ENCODE measurements at places on chromosomes 5 and 9. TPM values are rescaled to one million over a fixed set of nuclear protein-coding genes. Genes with fewer than 3 reads are reported as not detected.

Gene RASGEF1C
- total RNA-seq: 0.13 TPM

Gene MYO10
- total RNA-seq: 191 TPM

Gene PCA3
- total RNA-seq: 0.13 TPM

Gene SLC36A3
- total RNA-seq: not detected

Gene INSL4
- 0.13 TPM for total RNA-seq

Gene STKLD1
- 1.4 TPM for total RNA-seq

Gene CCDC192
- not detected for total RNA-seq

Gene SPINK7
- not detected for total RNA-seq

Gene PCDHGC5
- 0.19 TPM for total RNA-seq

Gene SPINK1
- 12.1 TPM for total RNA-seq

Gene TEX48
- total RNA-seq: not detected

Gene CCNJL
- total RNA-seq: 3.2 TPM

Gene IFNK
- not detected for total RNA-seq

Gene TNFSF15
- not detected for total RNA-seq

Gene COL23A1
- total RNA-seq: not detected

Gene IL4
- not detected for total RNA-seq

Gene TOR4A
- 0.03 TPM for total RNA-seq

Gene GPR150
- total RNA-seq: not detected

Gene LCP2
- 0.26 TPM for total RNA-seq

Gene PKD2L2
- total RNA-seq: 0.11 TPM

GRCh38 chr9:123686131-123686828, 243.6 kb downstream of the DENND1A start:
- peak; percentile 27 for DNase-seq

- DNase-seq: no peak
These were observed 1338.6 kb upstream of the ACO1 start for GRCh38 chr9:31045810-31046209.

- peak; percentile 94 for DNase-seq
These were observed 33.4 kb downstream of the C9orf85 start for GRCh38 chr9:71944754-71945375.

- DNase-seq: no peak
These were observed 56.1 kb upstream of the PHYKPL start for GRCh38 chr5:178288401-178289368.

DNA sequence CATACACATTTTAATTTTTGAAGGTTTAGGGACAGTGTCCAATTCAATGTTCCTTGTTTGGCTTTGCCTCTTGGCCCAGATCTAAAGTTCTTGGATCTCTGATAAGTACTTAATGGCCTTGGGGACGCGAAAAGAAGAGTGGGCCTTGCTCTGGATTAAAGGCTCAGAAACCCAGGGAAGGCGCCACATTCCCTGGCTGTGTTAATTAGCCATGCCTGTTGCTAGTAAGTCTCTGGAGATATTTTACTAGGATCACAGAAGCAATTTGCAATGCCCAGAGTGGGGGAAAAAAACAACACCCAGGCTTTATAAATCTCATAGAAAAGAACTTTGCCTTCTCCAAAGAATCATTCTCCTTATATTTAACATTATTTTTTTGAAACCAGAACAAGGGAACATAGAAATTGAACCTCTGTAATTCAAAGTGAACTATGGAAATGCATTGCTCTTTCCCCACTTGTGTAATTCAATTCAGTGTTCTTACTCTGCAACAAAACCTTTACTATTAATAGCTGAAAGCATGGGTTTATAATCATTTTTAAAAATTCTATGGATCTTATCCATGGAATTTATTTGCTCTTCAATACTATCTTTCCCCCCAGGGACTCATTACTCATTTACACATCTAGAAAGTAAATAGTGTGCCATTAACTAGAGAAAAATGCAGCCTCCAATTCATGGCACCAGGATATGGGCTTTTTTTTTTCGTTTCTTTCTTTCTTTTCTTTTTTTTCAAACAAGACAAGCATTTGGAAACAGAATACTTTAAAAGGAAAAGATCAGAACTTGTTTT, 172.2 kb upstream of the ANKRD55 start:
- no peak for DNase-seq

- no peak for DNase-seq
These were observed 16.1 kb downstream of the LURAP1L start for GRCh38 chr9:12790883-12791282.

GRCh38 chr5:64667068-64667467, 23.2 kb upstream of the SHISAL2B start:
- DNase-seq: no peak

GRCh38 chr9:5042661-5043178, 57.6 kb downstream of the JAK2 start:
- DNase-seq: no peak

DNA sequence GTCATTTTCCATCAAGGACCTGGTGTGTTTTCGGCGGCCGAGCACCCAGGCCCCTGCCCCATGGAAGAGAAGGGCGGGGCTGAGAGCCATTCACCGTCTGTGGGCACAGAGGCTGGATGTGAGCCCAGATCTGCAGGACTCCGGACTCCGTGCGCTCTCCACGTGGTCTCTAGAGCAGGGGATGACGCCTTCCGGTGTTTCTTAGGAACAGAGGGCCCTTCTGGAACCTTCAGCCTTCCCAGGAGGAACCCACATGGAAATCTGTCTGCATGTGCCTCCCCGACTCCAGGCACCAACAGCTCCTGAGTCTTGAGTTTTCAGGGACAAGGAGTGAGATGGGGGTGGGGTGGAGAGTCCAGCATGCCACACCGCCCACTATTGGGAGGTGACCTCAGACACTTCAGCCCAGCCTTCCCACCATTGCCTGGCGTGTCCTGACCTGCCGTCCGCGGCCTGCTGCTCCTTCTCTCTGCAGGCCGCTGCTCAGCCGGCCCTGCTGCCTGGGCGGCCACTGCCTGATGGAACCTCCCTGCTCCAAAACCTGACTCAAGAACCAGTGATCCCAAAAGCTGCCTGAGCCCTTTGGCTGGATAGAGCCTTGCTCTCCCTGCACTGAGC, 2.4 kb upstream of the RXRA start:
- DNase-seq: no peak

DNA sequence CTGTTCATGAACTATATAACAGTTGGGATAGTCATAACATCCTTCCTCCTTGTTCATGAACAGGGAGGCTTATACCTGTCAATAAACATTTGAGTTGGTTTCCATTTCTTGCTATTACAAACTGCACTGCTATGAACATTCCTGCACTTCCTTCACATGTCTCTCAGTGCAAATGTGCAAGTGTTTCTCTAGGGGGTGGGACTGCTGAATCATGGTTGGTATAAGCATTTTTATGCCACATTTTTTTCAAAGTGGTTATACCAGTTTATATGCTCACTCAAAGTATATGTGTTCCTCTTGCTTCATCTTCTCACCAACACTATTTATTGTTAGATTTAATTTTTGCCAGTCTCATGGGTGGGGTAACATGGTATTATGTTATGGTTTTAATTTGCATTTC, 25.8 kb upstream of the TPD52L3 start:
- DNase-seq: no peak

DNA sequence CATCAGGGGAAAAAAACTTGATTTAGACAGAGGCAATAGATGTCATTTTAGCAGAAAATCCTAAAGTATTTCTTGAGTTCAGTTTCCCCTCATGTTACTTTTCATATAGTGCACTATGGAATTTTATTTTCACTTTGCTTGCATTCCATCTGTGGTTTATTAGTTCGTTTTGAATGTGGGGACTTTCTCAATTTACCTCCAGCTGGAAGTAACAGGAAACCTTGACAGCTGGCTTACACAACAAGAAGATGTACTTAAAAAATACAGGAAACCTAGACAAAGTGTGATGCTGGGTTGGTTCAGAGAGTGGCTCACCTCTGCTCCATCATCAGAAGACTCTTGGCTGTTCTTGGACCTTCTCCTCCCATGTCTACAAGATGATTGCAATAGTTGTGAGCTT, 567.0 kb downstream of the CETN3 start:
- DNase-seq: no peak

GRCh38 chr9:98766586-98766985, 29.8 kb downstream of the ANKS6 start:
- DNase-seq: no peak

DNA sequence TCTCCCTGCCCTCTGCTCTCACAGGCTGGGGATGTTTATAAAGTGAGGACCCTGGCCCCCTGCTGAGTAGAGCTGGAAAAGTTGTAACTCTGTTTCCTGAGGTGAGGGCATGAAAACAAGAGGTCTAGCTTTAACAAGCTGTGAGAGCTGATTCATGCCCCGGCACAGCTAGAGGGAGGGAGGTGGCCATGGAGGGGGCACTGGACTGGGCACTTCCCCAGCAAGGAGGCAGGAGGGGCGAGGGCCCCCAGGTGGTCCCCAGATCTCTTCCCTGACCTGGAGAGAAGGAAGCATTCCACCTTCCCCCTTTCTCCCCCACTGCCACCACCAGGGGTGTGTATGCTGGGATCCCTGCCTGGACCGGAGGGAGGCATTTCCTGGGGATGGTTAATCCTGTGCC, at the start of gene MSMP:
Gene MSMP (minus strand): TSS at position 13 of the 400 bp plus-strand sequence. CDS start 147 bp downstream, outside the sequence.
- no peak for DNase-seq

- DNase-seq: no peak
These were observed 6.6 kb upstream of the ZNF608 start for GRCh38 chr5:124752854-124753720.

- no peak for DNase-seq
These were observed 113.5 kb downstream of the NREP start for GRCh38 chr5:111643499-111643898.

GRCh38 chr5:98200726-98201541, 572.5 kb upstream of the RGMB start:
- DNase-seq: no peak

DNA sequence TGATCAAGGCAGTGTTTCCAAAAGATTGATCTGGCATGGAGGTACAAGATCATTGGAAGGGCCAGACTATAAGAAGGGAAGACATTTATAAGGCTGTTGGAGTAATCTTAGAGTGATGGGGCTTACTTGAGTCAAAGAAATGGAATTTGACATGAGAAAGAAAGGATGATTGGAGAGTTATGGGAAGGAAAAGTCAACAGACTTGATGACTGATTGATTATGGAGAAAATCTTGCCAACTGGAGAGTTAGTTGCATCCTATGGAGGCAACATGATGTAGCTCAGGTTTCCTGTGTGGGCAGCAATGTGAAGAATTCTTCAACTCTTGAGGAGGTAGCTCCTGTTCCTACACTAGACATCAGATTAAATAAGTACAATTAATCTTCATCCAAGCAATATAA, 10.9 kb upstream of the MAST4 start:
- DNase-seq: no peak

DNA sequence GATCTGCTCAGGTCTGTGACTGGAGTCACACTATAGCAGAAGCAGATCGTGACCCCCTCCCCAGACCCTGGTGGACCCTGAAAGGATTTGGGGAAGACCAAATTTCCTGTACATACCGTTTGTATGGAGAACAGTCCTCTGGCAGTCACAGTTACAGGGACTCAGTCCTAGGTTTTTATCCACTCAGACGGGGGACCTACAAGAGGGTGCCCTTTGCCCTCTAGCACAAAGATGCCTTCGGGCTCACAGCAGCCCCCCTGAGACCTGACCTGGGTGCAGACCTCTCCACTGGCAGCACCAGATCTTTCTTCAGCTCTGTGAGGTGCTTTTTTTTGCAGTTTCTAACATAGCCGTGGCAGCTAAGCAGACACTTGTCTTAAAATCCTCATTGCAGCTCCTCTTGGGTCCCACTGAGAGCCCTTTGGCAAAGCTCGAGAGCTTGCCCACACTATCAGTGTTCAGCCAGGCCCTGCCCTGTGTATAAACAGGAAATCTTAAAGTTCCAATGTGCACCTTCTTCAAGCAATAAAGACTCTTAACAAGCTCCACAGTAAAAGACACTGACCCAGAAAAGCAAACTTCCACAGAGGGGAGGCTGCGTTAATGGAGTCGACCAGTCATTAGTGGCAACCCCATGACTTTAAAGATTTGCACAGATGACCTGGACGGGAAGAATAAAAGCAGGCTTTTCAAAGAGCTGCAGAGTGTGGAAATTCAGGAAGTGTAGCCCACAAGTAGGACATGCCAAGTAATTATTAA, 71.8 kb upstream of the LHFPL2 start:
- peak; percentile 29 for DNase-seq

DNA sequence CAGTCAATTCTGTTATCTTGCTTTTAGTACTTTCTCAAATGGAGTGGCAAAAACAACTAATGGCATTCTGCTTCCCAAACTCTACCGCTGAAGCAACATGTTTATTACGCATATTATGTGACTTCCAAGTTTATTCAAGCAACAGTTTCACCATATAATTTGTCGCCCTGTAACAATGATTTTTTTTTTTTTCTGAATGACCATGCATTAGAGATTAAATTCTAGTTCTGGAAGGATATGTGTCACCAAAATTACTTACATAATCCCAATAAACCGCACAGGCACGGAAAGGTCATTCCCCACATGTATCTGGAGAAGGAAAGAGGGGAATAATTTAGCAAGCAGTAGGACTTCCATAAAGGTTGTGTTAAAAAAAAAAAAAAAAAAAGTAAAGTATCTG, 691.8 kb downstream of the DNAH5 start:
- DNase-seq: no peak

- DNase-seq: no peak
These were observed 163.5 kb downstream of the C9orf50 start for GRCh38 chr9:129457325-129457779.

DNA sequence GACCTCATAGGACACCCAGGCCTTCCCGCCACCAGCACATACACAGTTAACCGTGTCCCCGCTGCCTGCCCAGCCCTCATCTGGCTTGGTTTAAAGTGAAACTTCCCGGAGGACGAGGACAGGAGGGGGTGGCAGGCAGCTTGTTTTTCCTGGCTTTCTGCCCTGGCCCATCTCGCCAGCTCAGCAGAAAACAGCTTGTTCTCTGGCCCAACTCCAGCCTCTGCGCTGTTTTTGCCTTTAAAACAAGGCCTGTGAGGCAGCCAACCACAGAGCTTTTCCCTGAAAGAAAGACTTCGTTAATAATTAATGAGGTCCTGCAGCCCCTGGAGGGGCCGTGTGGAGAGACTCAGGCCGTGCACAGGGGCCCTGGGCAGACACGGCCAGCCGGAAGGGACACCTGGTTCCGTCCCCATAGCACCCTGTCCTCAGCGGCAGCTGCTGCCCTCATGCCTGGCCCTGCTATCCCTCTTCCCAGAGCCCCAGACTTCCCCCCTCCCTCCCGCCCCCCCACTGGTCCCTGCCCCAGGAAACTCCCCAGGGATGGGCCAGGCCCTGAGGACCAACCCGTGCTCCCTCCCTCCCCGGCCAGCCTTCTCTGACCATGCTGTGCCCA, 108.7 kb downstream of the RXRA start:
- peak; percentile 19 for DNase-seq

DNA sequence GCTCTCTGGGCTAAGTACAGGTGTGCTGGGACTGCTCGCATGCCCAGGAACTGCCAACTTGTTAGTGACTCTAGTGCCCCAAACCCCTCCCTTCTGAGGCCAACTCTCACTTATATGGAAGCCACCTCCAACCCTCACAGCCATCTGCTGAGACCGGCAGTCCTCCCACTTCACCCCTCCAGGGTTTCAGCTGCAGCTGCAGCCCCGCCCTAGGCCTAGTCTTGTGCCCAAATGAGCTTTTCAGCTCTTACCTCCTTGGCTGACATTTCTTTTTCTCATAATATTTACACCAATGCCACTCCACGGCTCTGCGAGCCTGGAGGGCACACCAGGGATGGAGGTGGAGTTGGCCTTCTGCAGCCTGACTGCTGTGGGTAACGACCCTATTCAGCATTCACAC, 166.6 kb downstream of the ROR2 start:
- DNase-seq: no peak

GRCh38 chr5:121152411-121152810, 688.3 kb downstream of the PRR16 start:
- no peak for DNase-seq

GRCh38 chr9:116815835-116816234, 128.7 kb downstream of the TRIM32 start:
- no peak for DNase-seq
